Thyroid gland (tissue), 4 donors: ENCODE measurements at places on chromosomes 12 and 14. TPM values are rescaled to one million over a fixed set of nuclear protein-coding genes. Genes with fewer than 3 reads are reported as not detected.
A peak's percentile ranks its signal among the peaks of the same experiment; 100 is the strongest.

The FAM186B gene
- total RNA-seq: 1.1 TPM

The RFLNA gene
- total RNA-seq: 0.40 TPM

The CD69 gene
- 18.2 TPM for total RNA-seq

The CLEC2A gene
- total RNA-seq: not detected

The AVPR1A gene
- total RNA-seq: 11.6 TPM

The EEF1AKMT3 gene
- total RNA-seq: 17.5 TPM

The IRAK3 gene
- 21.3 TPM for total RNA-seq

DNA sequence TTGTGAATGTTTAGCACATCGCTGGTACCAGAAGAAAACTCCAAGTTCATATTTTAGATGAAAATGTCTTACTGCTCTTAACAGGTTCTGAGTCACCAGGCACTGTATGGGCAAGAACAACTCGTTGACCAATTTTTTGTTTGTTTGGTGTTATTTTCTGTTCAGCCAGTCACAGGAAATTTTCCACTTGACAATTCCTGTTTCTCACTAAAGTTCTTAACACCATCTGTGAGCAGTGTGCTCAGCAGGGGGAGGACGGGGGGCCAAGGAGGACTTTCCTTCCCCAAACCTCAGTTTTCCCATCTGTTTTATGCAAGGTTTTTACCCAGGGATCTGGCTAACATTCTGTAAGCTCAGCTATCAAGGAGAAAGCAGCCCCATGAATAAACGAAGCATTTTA is 3.0 kb downstream of the NUAK1 start:
- peak overlapping the region; percentile 91 for H3K27ac ChIP-seq
- peak; percentile 20 for DNase-seq
- no peaks in the 10 kb centered on the region for H3K36me3 ChIP-seq
- peaks cover 32% of the 10 kb centered on the region for H3K4me1 ChIP-seq

- peak; percentile 22 for DNase-seq
- H3K36me3 ChIP-seq: no peaks in the 10 kb centered on the region
- no peak overlapping the region for H3K4me3 ChIP-seq
- H3K27ac ChIP-seq: no peak overlapping the region
- H3K4me1 ChIP-seq: peaks cover 4% of the 10 kb centered on the region
Measured at GRCh38 chr14:32576088-32576795, 247.1 kb downstream of the AKAP6 start.

GRCh38 chr12:94498073-94498472 is 38.4 kb upstream of the CEP83 start:
- no peak overlapping the region for H3K4me3 ChIP-seq
- H3K4me1 ChIP-seq: no peaks in the 10 kb centered on the region
- H3K27ac ChIP-seq: no peak overlapping the region

- no peaks in the 10 kb centered on the region for H3K27me3 ChIP-seq
- DNase-seq: no peak
- no peak overlapping the region for H3K27ac ChIP-seq
- no peak overlapping the region for H3K4me3 ChIP-seq
- H3K36me3 ChIP-seq: no peaks in the 10 kb centered on the region
Measured at GRCh38 chr12:27572486-27573255, 48.7 kb downstream of the PPFIBP1 start.

DNA sequence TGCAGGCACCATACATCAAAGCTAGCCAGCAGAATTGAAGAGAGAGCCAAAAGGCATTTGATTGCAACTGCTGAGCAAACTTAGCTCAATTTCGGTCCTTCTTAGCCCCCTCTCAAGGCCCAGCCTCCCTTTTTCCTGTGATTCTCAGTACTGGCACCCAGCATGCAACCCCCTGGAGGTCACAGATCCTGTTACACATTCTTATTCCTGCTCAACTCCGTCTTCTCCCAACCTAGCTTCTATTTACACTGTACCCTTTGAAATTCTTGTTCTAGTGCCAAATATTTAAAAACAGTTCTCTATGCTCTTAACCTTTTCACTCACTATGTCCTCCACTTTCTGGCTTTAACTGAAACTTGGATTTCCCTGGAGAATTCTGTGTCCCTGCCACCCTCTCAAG is 131.3 kb upstream of the CPSF6 start:
- no peak overlapping the region for H3K4me3 ChIP-seq
- no peaks in the 10 kb centered on the region for H3K27me3 ChIP-seq
- peak; percentile 35 for DNase-seq
- H3K27ac ChIP-seq: peak overlapping the region; percentile 39

GRCh38 chr12:96652870-96653269 is 163.5 kb downstream of the CFAP54 start:
- H3K4me3 ChIP-seq: no peak overlapping the region
- DNase-seq: no peak
- H3K27me3 ChIP-seq: no peaks in the 10 kb centered on the region
- H3K4me1 ChIP-seq: no peaks in the 10 kb centered on the region
- H3K36me3 ChIP-seq: no peaks in the 10 kb centered on the region

DNA sequence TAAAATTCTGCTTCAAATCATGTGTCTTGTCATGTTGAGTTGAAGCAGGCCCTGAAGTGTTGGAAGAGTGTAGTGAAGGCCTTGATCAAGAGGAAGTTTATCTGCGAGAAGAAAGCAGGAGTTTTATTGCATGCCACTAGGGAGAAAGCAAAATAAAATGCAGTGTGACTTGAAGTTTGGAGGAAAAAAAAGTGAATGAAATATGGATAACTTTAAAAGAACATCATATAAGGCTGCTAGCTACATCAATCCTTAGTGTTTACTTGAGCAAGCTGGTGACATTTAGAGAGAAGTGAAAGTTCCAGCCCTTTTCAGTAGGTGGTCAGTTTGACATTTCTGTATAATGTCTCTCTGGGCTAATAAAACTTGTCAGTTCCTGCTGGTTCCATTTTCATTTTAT is 841.1 kb downstream of the TMTC2 start:
- H3K4me1 ChIP-seq: no peaks in the 10 kb centered on the region
- H3K27me3 ChIP-seq: no peaks in the 10 kb centered on the region
- DNase-seq: no peak
- H3K27ac ChIP-seq: no peak overlapping the region
- no peak overlapping the region for H3K4me3 ChIP-seq
- H3K36me3 ChIP-seq: no peaks in the 10 kb centered on the region

DNA sequence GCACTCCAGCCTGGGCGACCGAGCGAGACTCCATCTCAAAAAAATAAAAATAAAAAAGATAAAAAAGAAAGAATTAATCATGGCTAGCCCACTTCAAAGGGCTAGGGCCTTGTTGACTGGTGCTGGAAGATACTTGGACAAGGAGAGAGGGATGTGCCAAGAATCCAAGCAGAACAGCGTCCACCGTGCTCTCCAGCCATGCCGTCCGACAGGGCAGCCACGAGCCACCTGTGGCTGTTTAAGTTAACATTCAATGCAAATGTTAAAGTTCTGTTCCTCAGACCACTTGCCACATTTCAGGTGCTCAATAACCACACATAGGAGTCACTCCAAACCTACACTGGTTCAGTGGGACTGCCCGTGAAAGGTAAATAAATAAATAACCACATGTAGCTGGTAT is 21.4 kb downstream of the SLC6A13 start:
- H3K27me3 ChIP-seq: no peaks in the 10 kb centered on the region
- no peaks in the 10 kb centered on the region for H3K4me1 ChIP-seq
- no peak overlapping the region for H3K27ac ChIP-seq
- no peak overlapping the region for H3K4me3 ChIP-seq
- no peaks in the 10 kb centered on the region for H3K36me3 ChIP-seq
- no peak for DNase-seq

- H3K27ac ChIP-seq: peak overlapping the region; percentile 90
- peaks cover 73% of the 10 kb centered on the region for H3K4me1 ChIP-seq
- H3K27me3 ChIP-seq: no peaks in the 10 kb centered on the region
- DNase-seq: peak; percentile 88
Measured at GRCh38 chr12:109949089-109949488, 47.1 kb downstream of the GIT2 start.

DNA sequence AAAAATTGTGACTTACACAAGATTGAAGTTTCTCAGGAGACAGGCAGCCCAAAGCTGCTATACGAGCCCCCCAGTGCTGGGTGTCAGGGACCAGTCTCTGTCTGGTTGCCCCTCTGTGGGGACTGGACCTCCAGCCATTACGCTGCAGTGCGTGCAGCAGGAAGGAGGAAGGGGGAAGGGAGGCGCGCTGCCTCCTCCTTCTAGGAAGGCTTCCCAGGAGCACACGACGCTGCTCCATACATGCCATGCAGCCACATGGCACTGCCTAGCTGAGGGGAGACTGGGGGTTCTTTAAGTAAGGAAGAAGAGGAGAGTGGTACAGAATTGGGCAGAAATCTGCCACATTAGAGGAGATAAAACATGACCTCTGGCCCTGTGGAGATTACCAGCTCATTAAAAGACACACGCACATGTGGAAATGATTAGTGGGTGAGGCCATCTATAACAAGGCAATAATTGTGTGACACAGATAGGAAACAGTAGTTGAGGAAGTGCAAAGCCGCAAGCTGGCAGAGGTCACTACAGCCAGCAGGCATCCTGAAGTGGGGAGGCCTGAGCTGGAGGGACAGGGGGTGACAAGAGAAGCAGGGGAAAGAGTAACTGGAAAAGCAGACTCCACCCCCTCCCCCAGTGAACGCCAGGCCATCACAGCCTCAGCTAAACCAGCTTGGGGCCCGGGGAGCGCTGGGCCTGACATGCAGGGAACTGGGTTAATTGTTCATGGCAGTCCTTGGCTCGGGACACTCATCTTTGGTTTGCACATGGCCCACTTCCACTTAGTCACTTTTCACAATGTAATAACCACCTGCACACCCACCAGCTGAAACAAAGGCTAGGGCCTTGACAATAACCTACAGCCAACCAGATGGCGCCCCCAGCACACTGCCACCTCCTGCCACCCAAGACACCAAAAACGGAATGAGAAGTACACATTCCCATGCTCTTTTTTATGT is 39.6 kb downstream of the CCDC88C start:
- H3K36me3 ChIP-seq: no peaks in the 10 kb centered on the region
- DNase-seq: no peak
- H3K27ac ChIP-seq: no peak overlapping the region
- peaks cover 8% of the 10 kb centered on the region for H3K4me1 ChIP-seq
- H3K27me3 ChIP-seq: no peaks in the 10 kb centered on the region
- no peak overlapping the region for H3K4me3 ChIP-seq

- DNase-seq: no peak
- no peaks in the 10 kb centered on the region for H3K27me3 ChIP-seq
- no peak overlapping the region for H3K27ac ChIP-seq
- H3K4me3 ChIP-seq: no peak overlapping the region
- H3K36me3 ChIP-seq: no peaks in the 10 kb centered on the region
Measured at GRCh38 chr14:50229681-50230080, 1.7 kb downstream of the SOS2 start.

GRCh38 chr12:29102741-29103140 is 46.3 kb upstream of the FAR2 start:
- H3K27ac ChIP-seq: no peak overlapping the region
- H3K27me3 ChIP-seq: no peaks in the 10 kb centered on the region
- H3K4me1 ChIP-seq: no peaks in the 10 kb centered on the region
- no peak for DNase-seq
- no peaks in the 10 kb centered on the region for H3K36me3 ChIP-seq
- no peak overlapping the region for H3K4me3 ChIP-seq

- H3K4me3 ChIP-seq: no peak overlapping the region
- no peak for DNase-seq
- H3K27ac ChIP-seq: no peak overlapping the region
- no peaks in the 10 kb centered on the region for H3K4me1 ChIP-seq
- H3K27me3 ChIP-seq: no peaks in the 10 kb centered on the region
Measured at GRCh38 chr14:85079842-85080730, 449.9 kb upstream of the FLRT2 start.

- H3K27me3 ChIP-seq: no peaks in the 10 kb centered on the region
- H3K27ac ChIP-seq: no peak overlapping the region
- no peaks in the 10 kb centered on the region for H3K4me1 ChIP-seq
- no peak for DNase-seq
- no peak overlapping the region for H3K4me3 ChIP-seq
Measured at GRCh38 chr12:121240062-121240420, 30.1 kb downstream of the P2RX4 start.

- no peak for DNase-seq
- no peak overlapping the region for H3K27ac ChIP-seq
- H3K27me3 ChIP-seq: no peaks in the 10 kb centered on the region
- H3K36me3 ChIP-seq: no peaks in the 10 kb centered on the region
- no peak overlapping the region for H3K4me3 ChIP-seq
- H3K4me1 ChIP-seq: no peaks in the 10 kb centered on the region
Measured at GRCh38 chr12:89859508-89860220, 151.0 kb upstream of the ATP2B1 start.

DNA sequence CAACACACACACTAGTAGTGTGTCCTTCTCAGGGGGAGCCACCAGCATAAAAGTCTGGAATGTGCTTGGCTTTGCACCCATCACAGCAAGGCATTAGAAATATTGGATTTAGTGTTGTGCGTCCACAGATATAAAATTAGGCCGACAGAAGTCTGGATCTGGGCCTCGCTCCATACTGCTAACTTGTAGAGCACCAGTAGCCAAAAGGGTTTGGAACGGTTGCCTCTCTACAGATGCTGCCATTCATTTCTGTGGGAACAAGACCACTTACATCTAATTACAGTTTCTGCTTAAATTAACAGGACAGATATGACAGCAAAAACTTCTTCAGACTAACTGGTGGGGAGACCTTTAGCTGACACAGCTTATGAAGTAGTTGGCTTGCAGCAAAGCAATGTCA is 94.2 kb downstream of the EXOC5 start:
- no peak overlapping the region for H3K27ac ChIP-seq
- H3K4me3 ChIP-seq: no peak overlapping the region
- H3K4me1 ChIP-seq: no peaks in the 10 kb centered on the region

DNA sequence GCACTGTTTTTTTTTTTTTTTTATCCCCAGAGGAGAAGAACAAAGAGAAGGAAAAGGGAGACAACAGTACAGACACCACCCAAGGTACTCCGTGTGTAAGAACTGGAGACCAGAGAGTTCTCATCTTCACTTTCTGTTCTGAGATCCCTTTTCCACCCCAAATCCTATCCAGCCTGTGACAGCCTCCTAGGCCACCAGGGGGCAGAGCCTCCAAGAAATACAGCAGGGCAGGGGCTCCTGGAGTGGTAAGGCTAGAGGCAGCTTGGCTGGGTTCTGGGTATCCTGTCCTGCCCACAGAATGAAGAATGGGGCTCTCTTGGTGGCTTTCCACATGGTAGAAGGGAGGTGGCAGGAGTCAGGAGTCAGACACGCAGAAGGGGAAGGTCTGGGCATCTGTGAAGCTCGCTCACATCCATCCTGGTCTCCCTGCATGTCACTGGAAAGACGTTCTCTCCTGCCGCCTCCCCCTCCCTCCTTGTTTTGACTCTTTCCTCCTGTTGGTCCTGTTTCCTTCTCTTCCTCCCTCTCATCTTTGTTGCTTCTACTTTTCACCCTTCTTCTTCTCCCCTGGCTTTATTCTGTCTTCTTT is 12.0 kb downstream of the CLSTN3 start:
- H3K4me1 ChIP-seq: no peaks in the 10 kb centered on the region
- no peaks in the 10 kb centered on the region for H3K36me3 ChIP-seq
- no peak overlapping the region for H3K4me3 ChIP-seq
- no peaks in the 10 kb centered on the region for H3K27me3 ChIP-seq

- H3K4me1 ChIP-seq: no peaks in the 10 kb centered on the region
- no peak overlapping the region for H3K4me3 ChIP-seq
- H3K27ac ChIP-seq: no peak overlapping the region
- H3K36me3 ChIP-seq: no peaks in the 10 kb centered on the region
- no peaks in the 10 kb centered on the region for H3K27me3 ChIP-seq
- no peak for DNase-seq
Measured at GRCh38 chr12:99026332-99027054, 381.4 kb downstream of the APAF1 start.
